ENCODE measurements at places on chromosomes 5 and 9.

- no peak for DNase-seq
These were observed 458.9 kb upstream of the C9orf72 start for GRCh38 chr9:28032268-28032590.

DNA sequence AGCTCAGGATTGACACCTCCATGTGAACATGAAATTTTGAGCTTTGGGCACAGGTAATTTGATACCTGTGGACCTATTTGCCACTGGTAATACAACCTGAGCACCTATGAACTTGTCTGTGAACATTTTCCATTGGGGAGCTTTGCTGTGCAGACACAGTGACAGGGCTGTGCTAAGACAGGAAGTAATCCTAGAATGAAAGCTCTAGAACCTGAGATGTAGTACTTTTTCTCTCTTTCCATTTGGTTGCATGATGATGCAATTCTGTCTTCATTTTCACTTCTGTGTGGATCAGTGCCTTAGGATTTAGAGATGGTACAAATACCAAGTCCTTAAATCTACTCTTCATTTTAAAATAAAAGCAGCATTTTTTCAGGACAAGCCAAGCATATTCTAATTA is 216.9 kb downstream of the NR3C1 start:
- no peak for DNase-seq

GRCh38 chr9:138050472-138051330 is 173.1 kb downstream of the CACNA1B start:
- DNase-seq, result no peak

- DNase-seq, result no peak
These were observed 50.3 kb downstream of the ARHGAP26 start for GRCh38 chr5:142820447-142820846.

DNA sequence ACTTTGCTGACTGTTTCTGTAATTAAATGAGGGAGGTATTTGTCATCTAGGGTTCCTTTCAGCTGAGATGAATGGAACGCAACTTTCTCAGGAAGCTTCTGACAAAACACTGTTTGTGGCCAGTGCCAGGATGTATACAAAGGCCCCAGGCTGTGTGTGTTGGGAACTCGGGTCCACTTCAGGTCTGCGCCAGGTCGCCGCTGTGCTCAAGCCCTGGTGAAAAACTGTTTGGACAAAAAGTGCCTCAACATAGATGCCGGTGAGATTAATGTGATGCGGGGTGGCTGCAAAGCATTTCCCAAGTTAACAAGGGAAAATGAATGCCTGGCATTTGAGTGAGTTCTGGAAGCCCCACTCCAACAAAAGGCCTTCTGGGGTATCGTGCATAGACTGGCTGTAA is 156.4 kb downstream of the GABBR2 start:
- DNase-seq, result no peak

GRCh38 chr9:37377688-37378612 is 44.5 kb upstream of the GRHPR start:
- DNase-seq, result no peak

- no peak for DNase-seq
These were observed 2071.2 kb upstream of the C9orf72 start for GRCh38 chr9:29644514-29644913.

DNA sequence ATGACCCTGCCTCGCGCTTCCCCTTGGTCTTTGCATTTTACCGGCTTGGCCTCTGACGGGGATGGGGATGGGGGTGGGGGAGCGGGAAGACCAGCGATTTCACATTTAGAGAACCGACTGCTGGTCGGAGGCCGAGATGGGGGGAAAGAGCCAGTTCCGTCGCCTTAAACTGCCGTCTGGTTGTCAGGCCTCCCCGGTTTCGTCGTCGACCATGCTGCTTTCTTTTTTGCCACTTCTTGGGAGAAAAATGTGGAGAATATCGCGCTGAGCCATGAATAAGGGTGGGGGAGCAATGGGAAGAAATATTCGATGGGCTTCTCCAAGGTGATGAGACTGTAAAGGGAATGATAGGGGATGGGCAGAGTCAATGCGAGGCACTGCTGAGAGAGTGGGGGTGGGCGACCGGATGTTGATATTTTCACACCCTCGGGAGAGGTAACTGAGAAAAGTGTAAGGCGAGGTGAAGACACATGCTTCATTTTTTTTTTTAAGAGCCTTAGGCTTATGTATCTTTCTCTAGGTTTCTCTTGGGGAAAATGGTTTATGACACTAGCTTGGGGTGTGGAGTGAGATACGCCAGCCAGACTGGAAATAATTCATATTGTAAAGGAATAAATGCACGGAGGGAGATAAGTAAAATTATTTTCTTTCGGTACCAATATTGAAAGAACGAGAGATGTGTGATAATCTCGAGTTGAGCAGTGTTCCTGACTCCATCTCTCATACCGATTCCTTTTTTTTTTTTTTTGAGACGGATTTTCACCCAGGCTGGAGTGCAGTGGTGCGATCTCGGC is 1.1 kb downstream of the KIF2A start:
- peak; percentile 37 for DNase-seq

GRCh38 chr5:1242733-1243486 is 17.7 kb downstream of the SLC6A18 start:
- DNase-seq, result no peak

DNA sequence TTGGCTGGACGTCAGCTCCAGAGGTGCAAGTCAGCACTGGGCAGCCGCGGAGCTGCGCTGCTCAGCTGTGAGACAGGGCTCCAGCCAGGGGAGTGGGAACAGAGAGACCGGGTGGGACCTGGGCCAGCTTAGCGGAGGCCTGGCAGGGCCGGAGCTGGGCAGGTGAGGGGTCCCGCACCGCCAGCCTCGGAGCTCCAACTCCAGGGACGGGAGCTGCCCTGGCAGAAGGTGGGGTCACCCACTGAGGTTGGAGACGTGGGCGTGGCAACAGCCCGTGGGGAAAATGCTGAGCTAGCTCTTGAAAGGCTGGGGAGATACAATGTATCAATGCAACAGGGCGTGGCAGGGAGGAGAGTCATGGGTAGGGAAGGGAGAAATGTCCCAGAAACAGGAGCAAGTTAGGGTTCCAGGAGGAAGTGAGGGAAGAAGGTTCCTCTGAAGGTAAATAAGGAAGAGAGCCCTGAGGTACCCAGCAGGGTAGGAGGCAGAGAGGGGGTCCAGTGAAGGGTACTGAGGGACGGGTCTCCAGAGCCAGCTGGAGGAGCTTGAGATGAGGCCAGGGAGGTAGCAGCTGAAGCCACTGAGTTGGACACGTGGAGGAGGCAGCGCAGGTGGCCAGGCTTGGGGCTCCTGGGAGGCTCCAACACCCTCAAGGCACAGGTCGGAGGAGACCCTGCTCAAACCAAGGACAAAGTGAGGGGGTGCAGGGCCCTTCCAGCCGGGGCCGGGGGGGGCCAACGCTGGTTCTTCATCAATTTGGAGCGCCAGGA is 736 bp upstream of the NKD2 start:
- no peak for DNase-seq

GRCh38 chr9:107838766-107839165 is 349.2 kb upstream of the KLF4 start:
- DNase-seq, result no peak

GRCh38 chr9:1490341-1491232 is 440.4 kb downstream of the DMRT2 start:
- no peak for DNase-seq

DNA sequence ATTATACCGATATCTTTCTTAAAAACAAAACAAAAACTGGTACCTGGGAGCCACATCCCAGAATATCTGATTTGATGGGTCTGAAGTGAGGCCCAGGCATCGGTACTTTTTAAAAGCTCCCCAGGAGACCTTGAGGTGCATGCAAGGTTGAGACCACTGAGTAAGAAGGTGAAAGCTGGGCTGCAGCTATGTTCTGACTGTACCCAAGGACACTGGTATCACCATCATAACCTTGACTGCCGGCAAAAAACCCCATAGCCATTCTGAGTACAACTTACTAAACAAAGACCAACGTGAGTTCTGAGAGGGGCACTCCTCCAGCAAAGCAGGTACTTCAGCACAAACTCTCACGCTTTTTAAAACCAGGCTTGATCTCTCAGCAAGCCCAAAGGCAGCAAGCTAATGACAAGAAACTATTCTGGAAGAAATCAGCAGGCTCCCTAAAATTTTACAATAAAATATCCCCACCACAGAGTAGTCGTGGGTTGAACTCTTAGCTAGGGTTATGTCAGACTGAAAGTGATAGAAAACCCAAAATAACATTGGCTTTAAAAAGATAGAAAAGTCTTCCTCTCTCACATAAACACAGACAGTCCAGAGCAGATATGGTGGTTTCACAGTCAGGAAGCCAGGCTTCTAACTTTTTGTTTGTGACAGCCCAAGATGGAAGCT is 263.9 kb downstream of the SAXO1 start:
- DNase-seq, result no peak

GRCh38 chr9:14021871-14022525 is 291.9 kb downstream of the NFIB start:
- no peak for DNase-seq

GRCh38 chr5:194603-195209 is 3.4 kb downstream of the LRRC14B start:
- no peak for DNase-seq

GRCh38 chr5:178461004-178461730 is 129.0 kb downstream of the COL23A1 start:
- DNase-seq, result no peak

- no peak for DNase-seq
These were observed 370.0 kb downstream of the HINT1 start for GRCh38 chr5:130795037-130795436.

DNA sequence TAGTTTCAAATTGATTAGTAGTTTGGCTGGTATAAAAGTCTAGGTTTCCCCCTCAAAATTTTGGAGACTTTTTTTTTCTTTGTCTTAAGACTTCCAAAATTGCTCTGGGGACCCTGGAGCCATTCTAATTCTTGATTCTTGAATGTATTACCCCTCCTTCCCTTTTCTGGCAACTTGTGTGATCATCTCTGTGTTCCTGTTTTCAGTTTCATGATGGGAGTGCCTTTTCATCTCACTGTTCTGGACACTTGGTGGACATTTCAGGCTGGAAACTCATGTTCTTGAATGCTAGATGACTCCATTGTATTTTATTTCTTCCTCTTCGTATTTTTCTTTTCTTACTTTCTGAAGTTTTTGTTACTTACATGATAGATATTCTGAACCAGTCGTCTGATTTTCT is 57.3 kb upstream of the LRRC70 start:
- DNase-seq, result no peak

GRCh38 chr9:91411096-91411771 is 12.4 kb downstream of the NFIL3 start:
- DNase-seq, result no peak

DNA sequence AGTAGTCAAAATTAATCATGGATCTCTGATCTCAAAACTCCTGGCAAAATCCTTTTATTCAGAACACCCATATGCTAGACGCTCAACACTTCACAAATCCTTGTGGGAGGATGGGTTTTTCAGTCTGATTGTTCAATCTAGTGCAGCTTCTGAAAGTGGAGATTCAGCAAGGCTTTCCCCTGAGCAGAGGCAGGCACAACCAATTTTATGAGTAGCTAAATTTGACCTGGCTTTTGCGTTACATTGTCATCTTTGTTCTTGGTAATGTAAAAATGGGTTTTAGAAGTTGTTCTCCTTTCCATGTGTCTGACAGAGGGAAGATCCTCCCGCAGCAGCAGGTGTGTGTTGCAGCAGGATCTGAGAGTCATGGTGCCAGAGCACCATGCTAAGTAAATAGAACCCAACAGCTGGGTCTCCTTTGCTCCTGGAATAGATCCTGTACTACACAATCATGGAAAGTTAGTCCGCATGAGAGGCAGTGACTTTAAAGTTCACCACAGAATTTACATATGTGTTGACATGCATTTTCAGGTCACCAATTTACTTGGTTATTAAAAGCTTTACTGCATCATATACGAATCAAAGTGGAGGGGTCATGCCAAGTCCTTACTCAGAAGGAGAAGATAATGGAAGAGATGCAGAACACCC is 70.1 kb upstream of the MEF2C start:
- no peak for DNase-seq

GRCh38 chr9:14314929-14315874 is 1.3 kb upstream of the NFIB start:
- DNase-seq, result no peak

- DNase-seq, result no peak
These were observed 27.6 kb downstream of the ATP10B start for GRCh38 chr5:160824301-160825001.

DNA sequence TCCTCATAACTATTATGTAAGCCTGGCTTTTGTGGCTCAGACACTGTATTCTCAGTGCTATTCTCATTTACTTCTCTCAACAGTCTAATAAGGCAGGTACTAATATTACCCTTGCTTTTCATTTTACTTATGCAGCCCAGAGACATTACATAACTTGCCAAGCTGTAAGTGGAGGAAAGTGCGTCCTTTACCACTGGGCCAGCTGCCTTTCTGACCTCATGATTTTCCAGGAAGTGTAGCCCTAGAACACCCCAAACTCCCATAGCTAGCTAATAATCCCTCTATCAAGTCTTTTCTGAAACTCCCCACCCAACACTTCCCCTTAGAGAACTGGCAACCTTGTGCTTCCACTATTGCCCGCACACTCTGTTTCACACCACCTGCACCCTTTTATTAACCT is 192.9 kb upstream of the HMHB1 start:
- no peak for DNase-seq

- no peak for DNase-seq
These were observed 96.3 kb upstream of the KCNN2 start for GRCh38 chr5:114265432-114266060.

GRCh38 chr9:36485647-36486328 is 85.7 kb upstream of the RNF38 start:
- no peak for DNase-seq

DNA sequence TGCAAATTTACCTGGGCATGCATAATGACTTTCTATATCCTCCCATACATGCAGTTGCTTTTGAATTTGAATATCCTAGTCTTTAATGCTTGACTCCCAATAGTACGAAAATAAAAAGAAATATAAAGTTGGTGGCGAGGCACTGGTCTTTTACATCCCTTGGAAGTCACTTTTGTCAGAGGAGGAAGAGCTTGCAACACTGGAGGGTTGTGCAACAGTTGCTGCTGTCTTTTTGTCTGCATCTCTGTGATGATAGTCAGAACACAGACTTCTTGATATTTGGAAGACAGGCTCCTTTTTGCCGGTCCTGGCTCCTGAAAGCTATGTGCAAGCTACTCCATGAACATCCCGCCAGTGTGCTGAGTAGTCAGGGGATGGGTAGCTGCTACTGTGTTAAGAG is 16.8 kb upstream of the SGCD start:
- DNase-seq, result no peak

Measured in T follicular helper cell (primary cell).